HS-5 (cell line): ENCODE measurements at places on chromosomes 3 and 15.

GRCh38 chr3:186225603-186226002 is 116.7 kb upstream of the ETV5 start:
- no peak for DNase-seq

- no peak for DNase-seq
Measured at GRCh38 chr3:197761784-197762183, 12.1 kb downstream of the FYTTD1 start.

- no peak for DNase-seq
Measured at GRCh38 chr3:140276703-140277102, 341.7 kb downstream of the CLSTN2 start.

- no peak for DNase-seq
Measured at GRCh38 chr15:82045179-82045891, 483 bp downstream of the MEX3B start.

DNA sequence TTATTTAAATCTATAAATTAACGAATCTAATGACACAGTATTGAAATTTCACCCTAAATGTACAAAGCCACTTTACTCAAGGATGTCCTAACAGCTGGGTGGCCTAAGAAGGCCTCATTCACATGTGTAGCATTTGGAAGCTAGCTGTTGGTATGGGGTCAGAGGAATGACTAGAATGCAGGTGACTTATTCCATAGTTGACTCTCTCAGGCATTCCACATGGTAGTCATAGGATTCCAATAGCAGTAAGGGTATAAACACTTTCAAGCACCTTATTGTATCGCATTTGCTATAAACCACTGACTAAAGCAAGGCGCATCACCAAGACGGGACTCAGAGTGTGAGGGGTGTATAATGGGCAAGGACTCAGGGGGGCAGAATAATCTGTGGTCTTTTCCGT is 294.8 kb upstream of the EPHA3 start:
- no peak for DNase-seq

GRCh38 chr3:53809764-53810400 is 36.3 kb downstream of the CHDH start:
- DNase-seq = no peak

DNA sequence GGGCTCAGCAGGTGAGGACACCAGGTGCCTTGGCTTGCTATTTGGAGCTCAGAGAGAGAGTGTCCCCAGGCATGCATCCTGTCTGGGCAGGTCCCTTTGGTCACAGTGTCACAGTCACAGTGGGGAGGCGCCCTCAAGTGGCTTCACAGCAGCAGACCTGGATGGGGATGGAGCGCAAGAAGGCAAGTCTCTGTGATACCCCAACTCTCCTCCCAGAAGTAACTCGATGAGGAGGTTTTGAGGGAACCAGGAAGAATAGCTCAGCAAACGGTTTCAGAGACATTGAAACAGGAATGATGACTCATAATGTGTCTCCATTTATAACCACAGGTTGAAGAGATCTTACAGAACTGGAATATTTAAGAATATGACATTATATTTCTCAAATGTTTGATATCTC is 66.5 kb upstream of the SH3GL3 start:
- DNase-seq = peak; percentile 30

- DNase-seq = no peak
Measured at GRCh38 chr15:48501208-48501607, 144.3 kb downstream of the FBN1 start.

DNA sequence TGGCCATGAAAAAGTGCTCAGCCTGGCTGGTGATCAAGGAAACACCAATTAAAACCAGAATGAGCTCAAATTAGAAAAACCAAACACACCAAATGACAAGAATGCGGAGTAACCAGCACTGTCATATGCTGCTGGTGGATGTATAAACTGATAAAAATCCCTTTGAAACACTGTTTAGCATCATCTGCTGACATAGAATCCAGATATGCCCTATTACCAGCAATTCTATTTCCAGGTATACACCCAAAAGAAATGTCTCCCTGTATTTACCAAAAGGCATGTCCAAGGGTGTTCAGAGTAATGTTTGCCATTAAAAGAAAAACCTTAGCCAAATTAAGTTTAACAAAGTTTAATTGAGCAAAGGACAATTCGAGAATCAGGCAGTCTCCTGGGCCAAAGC is 138.6 kb downstream of the FMN1 start:
- DNase-seq = no peak

GRCh38 chr3:46926871-46927717 is 49.5 kb downstream of the CCDC12 start:
- DNase-seq = no peak

DNA sequence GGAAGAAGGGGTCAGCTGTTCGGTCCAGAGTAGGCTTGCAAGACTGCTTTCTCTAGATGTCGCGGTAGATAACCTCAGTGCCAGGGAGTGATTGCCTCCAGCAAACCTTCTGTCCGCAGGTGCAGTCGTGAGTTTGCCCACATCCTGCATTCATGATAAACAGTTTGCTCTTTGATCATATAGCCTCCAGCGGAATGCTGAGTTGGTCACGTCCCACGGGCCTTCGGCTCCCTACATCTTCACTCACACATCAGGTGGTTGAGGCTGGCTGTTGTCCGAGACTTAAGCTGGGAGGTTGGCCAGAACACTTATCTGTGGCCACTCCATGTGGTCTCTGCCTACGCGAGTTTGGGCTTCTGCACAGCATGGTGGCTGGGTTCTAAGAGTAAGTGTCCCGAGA is 62.1 kb upstream of the NR2C2 start:
- DNase-seq = no peak

- peak; percentile 81 for DNase-seq
Measured at GRCh38 chr15:99704444-99704838, 28.8 kb downstream of the LYSMD4 start.

DNA sequence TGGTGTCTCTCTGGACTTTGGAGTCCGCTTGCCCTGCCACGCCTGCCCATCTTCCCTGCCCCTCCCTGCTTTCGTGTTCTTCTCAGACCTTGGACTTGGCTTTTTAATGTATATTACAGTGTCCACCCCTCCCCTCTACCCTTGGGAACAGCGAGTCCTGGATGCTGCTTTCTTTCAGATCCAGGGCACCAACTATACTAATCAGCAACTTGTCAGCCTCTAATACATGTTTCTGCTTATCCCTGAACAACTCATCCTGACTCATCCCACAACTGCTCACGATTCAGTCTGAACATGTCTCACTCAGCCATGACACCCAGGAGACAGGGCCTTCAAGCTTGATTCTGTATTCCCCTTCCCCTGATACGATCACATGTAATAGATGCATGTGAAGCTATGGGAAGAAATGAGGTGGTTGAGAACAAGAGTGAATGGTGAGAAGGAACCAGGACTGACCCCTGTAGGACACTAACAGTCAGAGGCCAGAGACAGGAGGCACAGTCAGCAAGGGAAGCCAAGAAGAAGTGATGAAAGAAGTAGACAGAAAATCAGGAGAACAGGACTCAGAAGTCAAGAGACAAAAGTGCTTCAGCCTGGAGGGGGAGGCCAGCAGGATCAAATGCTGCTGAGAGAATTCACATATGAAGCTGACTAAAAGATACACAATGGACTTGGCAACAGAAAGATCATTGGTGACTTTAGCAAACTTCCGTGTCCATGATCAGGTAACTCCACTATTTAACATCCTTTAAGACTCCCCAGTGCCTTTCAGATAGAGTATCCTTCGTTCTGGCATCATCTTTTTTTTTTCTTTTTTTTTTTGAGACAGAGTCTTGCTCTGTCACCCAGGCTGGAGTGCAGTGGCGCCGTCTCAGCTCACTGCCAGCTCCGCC is 35.4 kb downstream of the BCL2L10 start:
- peak; percentile 86 for DNase-seq

DNA sequence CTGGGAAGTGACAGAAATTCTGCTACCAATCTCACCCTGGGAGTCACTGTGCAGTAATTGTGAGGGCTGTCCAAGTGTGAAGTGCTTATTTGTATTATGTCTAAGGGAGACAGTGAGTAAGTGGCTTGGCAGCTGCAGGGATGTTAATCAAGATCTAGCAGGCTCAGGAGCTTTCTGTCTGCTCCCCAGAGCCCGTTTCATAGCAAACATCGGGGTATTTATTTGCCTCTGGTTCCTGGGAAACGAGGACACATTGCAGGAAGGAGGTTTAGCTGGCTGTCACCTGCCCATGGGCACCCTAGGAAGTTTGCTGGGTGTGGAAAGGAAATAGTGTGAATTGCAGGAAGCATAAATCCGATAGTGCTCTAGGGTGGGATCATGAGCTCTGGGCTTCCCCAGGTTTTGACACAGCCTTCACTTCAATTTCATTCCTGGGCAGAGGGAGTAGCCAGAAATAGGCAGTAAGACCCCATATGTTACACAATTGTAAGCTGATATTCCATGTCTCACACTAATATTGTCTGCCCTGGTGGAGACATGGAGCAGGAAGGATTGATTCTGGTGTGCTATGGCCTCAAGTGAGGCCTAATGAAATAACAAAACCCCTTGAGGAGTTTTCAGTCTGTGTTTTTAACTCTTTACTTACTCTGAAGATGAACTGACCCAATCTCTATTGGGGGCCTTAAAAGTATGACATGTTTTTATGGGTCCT is 74.1 kb upstream of the MITF start:
- no peak for DNase-seq
